Hematopoietic multipotent progenitor cell treated with erythropoietin and hydrocortisone succinate and interleukin-3 and kit ligand, for 4 days (in vitro differentiated cells): ENCODE measurements at places on chromosomes 5 and 9.

DNA sequence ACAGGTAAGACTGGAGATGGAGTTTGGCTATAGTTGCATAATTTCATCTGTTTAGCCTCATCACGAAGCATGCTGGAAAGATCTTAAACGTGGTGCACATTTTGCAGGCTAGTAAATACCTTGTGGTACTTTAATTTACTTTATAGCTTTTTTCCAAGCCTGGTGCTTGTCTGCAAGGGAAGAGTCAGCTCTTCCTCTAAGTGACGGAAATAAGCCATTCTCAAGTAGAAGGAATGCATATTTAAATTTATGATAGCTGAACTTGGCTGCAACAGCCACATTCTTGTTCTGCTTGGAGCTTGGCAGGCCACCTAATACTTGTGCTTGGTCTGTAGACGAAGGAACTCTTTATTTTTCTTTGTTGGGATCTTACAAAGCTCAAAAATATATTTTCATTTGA lies 188.0 kb upstream of the PIK3R1 start:
- no peak for DNase-seq

- DNase-seq: peak; percentile 16
These were observed 146.8 kb downstream of the MUSK start for GRCh38 chr9:110815361-110815760.

DNA sequence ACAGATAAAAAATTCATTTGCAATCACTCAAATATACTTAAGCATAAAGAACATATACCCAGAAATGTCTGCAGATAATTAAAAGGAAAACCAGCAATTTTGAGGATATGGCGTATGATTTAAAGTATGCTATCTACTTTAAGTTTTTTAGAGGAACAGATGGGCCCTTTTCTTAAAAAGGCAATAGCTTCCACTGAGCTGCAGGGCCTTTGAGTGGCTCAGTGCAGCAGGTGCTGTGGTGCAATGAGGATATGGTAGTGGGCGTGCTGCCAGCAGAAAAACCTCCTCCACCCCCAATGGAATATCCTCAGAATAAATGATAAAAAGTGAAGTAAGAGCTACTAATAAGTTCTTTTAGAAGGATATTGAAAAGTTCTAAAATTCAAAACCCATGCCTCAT lies 814.5 kb downstream of the MTRR start:
- DNase-seq: peak; percentile 51

- DNase-seq: peak; percentile 92
These were observed 36.4 kb upstream of the GLRX start for GRCh38 chr5:95858661-95859595.

DNA sequence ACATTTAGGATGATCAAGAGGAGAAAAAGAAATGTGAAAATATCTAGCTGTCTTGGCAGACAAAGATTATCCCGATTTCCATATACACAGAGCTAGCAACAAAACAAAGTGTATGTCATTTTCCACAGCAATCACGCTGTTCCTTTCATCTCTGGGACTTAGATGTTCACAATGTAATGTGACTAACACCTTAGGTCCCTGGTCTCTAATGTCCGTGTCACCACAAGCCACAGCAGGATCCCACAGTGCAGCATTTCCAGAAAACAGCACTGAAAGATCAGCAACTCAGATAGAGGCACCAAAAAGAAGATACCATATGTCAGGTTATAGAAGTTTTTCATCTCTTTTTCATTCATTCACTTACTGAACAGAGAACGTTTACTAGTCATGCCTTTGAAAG lies 118.0 kb upstream of the TNPO1 start:
- no peak for DNase-seq

GRCh38 chr5:132214491-132214890 lies 13.2 kb downstream of the P4HA2 start:
- DNase-seq: no peak

DNA sequence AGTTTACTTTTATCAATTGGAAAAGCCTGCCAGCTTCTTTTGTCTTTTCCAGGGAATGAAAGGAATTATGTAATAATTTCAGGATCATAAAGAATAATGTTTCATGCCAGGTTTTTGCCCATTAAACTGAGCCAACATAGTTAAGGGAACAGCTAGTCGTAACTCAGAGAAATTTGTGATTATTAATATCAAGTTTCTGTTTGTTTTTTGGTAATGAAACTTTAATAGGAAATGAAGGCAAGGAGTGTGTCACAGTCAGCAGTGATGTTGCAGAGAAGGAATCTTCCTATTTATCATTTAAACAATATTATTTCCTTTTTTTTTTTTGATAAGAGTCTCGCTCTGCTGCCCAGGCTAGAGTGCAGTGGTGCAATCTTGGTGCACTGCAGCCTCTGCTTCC lies 10.7 kb downstream of the NFIL3 start:
- DNase-seq: no peak

DNA sequence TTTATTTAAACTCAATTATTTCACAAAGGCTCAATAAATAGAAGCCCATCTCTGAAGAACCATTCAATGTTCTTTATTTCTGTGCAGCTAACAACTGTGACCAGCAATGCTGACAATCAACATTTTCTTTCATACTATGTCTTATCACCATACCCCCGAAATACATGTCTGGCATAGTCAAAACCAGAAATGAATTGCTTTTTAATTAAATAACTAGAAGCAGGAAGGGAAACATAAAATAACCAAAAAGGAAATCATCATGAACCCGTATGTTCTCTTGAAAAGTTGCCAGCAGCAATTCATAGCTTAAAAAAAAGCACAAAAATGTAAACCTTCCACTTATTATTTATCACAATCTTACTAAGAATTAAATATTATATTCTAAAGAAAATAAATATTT lies 212.4 kb downstream of the TMEM232 start:
- no peak for DNase-seq

GRCh38 chr5:122149321-122150090 lies 20.2 kb downstream of the ZNF474 start:
- no peak for DNase-seq

DNA sequence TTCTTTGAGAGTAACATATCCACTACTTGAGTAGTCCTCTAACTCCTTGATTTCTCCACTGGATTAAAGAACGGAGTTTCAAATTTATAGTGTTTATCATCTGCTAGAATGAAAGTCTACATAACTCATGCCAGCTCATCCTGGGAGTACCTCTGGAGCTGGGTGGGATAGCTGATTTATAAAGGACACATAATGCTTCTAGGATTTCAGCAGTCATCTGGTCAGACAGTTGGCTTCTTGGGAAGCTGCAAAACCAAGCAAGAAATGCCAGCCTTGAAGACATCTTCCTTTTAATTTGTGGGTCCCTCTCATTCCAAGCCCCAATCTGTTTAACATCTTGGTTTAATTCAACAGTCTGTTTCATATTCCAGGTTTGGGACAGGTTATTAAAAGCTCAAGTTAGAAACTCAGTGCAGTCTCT lies 3.2 kb downstream of the GALNT10 start:
- DNase-seq: no peak

- DNase-seq: no peak
These were observed 223.9 kb downstream of the PBX3 start for GRCh38 chr9:125971050-125971449.

DNA sequence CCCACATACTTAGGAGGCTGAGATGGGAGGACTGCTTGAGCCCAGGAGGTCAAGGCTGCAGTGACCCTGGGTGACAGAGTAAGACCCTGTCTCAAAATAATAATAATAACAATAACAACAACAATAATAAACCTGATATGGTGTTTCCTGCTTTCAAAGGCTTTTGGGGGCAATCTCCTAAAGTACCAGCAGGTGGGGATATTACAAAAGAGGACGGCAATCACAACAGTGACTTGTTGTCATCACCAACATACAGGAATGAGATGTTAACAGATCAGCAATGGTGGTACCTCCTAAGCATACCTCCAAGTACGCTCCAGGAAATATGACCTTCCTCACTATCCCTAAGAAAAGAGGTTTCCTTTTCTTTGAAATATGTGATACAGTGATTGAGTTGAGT lies 91.1 kb upstream of the RNF180 start:
- DNase-seq: peak; percentile 57

DNA sequence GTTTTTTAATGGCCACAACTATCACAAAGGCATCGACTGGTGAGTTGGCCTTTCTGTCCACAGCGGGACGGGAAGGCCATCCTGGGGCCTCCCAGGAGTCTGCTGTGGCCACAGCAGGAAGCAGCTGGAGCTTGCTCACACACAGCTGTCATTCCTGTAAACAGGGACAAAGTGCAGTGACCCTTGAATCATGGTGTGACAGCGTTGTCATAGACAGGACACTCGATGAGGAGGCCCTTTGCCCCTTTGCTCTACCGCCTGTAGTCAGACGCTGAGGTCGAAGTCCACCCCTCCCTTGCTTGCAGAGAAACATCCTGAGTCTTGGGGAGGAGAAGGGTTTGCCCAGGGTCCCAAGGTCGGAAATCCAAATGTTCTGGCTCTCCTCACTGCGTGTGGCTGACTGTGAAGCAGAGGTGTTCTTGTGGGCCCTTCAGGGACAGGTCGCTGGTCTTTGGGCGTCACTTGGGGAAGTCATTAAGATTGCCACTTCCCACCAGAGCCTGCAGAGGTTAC lies 35.1 kb downstream of the NDST1 start:
- DNase-seq: no peak

DNA sequence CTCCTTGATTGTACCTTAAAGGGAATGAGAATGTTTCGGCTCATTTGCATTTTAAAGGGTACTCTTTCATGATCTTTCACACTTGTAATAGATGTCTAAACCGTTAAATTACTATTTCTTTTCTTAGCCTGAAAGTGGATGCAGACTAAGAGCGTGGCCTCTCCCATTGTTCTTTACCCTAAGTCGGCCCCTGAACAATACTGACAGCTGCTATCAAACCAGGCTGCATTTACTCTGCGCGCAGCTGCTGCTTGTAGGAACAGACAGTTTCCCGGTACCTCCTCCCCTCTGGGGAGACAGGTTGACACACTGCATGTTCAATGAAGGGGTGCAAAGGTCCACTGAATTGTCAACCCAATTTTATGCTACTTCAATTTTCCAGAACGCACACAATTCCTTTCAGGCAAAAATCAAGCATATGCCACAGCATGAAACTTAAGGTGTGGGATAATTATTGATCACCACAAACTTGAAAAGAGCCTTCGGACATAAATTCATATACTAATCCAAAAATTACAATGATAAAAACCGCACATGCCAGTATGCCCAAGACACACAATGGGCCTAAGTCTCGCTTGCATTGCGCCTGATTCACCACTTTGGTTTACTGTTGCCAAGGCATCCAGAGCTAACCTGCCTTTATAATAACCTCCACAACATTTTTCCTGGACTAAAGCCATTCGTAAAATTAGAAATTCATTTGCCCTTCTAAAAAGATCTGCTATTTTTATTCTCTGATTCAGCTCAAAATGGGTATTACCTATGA lies 39.7 kb downstream of the TLE1 start:
- no peak for DNase-seq

- DNase-seq: no peak
These were observed 40.8 kb downstream of the GRAMD2B start for GRCh38 chr5:126464016-126464415.

DNA sequence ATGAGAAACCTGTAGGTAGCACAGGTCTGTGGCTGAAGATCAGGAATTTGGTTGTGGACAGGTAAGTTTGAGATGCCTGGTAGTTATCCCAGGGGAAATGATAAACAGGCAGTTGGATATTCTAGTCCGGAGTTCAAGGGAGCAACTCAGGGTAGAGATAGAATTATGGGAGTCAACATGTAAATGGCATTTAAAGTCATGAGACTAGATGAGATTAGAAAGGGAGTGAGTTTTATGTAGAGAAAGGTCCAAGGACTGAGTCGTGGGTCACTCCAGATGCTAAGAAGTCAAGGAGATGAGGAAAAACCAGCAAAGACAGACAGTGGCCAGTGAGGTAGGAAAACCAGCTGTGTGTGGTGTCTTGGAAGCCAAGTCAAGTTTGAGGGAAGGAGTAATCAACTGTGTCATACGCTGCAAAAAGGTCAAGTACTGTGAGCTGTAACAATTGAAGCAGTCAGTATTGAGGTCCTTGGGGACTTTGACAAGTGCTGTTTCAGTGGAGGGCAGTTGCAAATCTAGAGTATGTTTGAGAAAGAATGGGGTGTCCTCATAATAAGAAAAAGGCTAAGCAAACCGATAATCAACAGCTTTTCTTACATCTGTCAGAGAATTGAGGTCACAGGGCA lies 18.2 kb downstream of the GNPDA1 start:
- DNase-seq: no peak

- no peak for DNase-seq
These were observed 55.3 kb downstream of the DAP start for GRCh38 chr5:10705747-10706146.

GRCh38 chr5:23071682-23072081 lies 218.5 kb upstream of the CDH12 start:
- DNase-seq: no peak

- peak; percentile 51 for DNase-seq
These were observed 29.0 kb upstream of the FSD1L start for GRCh38 chr9:105418588-105419500.

DNA sequence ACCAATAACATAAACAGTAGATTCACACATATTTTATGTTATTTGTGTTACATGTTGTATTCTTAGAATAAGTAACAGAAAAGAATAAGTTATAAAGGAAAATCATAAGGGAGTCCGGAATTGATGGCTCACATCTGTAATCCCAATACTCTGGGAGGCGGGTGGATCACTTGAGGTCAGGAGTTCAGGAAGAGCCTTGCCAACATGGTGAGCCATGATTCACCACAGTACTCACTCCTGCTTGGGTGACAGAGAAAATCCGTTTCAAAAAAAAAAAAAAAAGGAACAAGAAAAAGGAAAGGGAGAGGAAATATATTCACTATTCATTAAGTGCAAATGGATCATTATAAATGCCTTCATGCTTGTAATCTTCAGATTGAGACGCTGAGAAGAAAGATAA lies 533.3 kb upstream of the CDH9 start:
- no peak for DNase-seq

GRCh38 chr9:14344941-14345353 lies 31.0 kb upstream of the NFIB start:
- no peak for DNase-seq

GRCh38 chr5:178123094-178123965 lies 7.5 kb upstream of the RMND5B start:
- peak; percentile 53 for DNase-seq
